CD8-positive, alpha-beta memory T cell (primary cell): ENCODE measurements at places on chromosomes 3 and 15. TPM values are rescaled to one million over a fixed set of nuclear protein-coding genes. Genes with fewer than 3 reads are reported as not detected.

DNA sequence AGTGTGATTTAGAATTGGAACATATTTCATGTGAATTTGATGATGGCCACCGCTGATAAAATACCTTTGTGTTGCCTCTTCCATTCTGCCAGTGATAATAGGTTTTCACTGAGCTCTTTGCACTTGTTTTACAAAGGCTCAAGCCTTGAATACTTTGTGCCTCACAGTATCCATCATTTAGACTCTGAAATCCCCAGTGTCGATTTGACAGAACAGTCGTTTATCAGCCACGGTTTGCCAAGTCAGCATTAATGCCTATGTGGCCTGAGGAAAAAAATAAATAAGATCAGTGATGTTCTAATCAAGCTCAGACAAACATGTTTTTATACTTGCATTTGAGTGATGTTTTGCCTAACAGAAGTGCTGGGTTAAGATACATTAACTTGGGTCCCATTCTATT is 399.1 kb downstream of the RBMS3 start:
- DNase-seq, result no peak

DNA sequence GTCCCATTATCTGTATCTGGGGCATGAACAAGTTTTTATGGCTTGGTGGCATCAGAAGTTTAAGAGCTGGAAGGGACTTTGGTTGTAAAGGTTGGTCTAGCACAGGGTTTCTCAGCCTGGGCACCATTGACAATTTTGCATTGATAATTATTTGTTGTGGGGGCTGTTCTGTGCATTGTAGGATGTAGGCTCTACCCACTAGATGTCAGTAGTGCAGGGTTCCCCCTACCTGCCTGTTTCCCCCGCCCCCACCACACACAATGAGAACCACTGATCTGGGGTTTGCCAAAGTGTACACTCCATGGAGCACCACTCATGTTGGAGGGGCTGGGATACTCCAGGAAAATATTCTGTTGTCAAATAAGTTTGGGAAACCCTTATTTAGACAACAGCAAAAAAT is 42.7 kb downstream of the PLCL2 start:
- DNase-seq, result no peak

DNA sequence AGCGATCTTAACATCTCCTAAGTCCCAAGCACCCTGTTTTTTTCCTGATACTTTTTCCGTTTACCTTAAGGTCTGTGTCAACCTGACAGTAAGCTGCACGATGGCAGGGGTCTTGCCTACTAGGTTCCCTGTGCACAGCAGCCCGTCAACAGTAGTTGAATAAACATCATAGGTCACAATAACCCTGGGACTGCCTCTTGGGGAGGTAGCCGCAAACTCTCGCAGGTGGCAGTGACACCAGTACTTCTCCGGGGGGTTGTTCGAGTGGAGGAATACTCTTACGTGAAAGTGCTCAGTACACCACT is 365 bp upstream of the PDCD6IP start:
- no peak for DNase-seq

DNA sequence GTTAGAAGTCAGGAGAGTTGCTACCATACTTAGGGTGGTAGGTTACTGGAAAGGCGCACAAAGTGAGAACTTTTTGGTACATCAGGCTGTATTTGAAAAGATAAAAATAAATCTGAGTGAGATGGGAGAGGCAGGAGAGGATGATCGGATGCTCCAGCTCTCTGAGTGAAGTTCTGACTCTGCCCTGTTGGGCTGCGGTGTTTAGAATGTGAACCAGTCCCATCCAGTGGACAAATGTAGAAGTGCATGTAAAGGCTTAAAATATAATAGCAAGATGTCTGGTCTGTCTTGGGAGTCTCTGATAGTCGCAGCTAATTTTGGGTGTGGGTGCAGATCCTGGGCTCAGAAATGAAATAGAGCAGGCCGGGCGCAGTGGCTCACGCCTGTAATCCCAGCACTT is 30.4 kb downstream of the ACKR2 start:
- DNase-seq, result no peak

DNA sequence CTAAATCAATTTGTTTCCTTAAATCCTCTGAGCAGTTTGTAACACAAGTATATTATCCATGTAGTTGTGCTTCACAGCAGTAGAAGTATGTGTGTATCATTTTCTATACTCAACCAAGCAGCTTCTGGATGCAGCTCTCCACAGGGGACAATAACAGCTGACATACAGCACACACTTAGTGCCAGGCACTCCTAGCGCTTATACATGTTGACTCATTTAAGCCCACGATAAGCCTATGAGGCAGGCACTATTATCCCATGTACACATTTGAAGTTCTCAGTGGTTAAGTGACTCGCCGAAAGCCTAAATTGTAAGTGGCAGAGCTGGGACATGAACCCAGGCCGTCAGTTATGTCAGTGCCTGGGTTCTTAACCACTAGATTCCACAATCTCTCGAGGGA is 20.3 kb upstream of the LPP start:
- DNase-seq, result no peak

DNA sequence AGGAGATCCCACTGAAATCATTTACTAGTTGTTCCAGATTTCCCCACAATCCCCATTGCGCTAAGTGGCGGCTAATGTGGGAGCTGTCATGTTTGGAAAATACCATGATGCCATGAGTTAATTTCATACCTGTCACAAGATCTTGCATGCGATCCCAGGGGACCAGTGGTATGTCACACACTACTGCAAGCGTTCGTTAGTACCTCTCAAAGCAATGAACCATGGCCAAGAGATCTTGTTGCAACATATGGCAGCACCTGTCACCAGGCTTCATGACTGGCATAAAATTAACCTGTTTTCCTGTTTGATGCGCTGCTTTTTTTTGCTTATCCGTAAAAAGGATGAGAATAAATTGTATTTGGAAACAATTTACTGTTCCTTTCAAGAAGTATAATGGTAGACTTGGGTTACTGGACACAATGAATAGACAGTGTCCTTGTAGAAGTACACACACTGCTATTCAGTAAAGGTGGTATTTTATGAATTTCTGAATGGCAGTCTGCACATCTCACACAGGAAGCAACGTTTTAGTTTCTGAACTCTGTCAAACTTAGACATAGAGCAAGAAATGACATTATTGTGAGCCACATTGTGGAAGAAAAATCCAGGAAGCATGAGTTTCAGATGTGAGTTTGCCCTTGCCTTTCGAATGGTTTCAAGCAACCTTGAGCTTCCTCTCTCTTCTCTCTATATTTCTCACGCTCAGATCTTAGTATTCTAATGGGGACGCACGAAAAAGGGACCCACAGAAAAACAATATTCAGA is 81.9 kb downstream of the CHL1 start:
- DNase-seq, result no peak

Gene SNAPC5
- total RNA-seq, result 46.9 TPM
